ENCODE measurements at places on chromosomes 5 and 9.

GRCh38 chr9:115012486-115012885, 82.1 kb upstream of the TNFSF8 start:
- no peak for DNase-seq

DNA sequence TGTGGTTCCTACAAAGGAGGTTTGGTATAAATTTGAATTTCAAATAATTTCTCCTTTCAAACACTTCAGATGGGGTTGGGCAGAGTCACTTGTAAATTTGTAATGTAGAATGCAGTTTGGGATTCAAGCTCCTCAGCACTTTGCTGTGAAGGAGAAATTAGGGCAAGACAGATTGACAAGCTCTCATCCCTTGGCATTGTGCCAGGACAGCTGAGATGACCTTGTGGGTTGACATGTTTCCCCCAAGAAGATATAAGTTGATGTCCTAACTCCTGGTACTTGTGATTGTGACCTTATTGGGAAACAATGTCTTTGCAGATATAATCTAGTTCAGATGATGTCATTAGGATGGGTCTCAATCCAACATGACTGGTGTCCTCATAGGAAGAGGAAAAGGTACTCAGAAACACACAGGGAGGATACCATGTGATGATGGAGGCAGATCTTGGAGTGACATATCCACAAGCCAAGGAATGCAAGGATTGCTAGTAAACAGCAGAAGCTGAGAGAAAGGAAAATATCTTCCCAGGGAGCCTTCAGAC, 408.3 kb downstream of the MED10 start:
- no peak for DNase-seq

GRCh38 chr5:149851211-149851610, 93.4 kb downstream of the PDE6A start:
- DNase-seq = no peak

DNA sequence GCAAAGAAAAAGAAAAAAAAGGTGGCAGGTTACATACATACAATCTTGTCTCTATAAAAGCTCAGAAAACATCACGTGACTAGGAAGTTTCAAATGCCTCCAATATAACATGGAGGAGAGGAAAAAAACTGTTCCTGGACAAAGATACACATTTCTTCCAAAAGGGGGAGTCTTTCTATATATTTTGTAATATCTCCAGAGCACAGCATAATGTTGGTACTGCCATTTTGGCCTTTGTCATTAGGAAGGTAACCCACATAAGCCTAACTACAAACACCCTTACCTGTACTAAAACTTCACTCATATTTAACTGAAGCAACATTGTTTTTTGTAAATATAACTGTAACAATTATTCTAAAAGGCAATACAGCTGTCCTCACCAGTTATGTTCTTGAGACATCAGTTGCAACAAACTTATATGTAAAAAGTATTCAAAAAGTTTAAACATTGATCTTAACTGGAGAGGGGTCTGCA, 1.2 kb upstream of the BTF3 start:
- DNase-seq = peak; percentile 57

GRCh38 chr5:2488593-2488992, 262.9 kb downstream of the IRX2 start:
- no peak for DNase-seq

DNA sequence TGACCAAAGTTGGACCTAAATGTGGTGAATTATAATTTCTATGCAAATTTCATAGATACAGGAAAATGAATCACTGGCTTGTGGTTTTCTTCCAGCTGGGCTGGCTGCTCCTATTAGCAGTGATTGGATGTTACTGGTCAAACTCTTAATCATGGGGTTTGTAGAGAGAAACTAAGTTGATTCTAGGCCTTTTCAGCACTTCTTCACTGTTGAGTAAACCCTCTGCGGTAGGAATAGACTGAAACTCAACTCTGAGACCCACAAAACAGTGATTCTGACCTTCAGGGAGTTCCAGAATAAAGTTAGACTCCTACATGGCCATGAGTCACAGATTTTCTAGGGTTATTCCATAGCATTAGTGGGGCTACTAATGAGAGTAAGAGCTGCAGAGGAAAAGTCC, 47.9 kb upstream of the FKTN start:
- no peak for DNase-seq

GRCh38 chr5:54004697-54005096, 305.7 kb downstream of the ARL15 start:
- no peak for DNase-seq
